ENCODE measurements at places on chromosomes 2 and 18.

GRCh38 chr2:164662066-164662465, 40.8 kb upstream of the GRB14 start:
- DNase-seq, result no peak

DNA sequence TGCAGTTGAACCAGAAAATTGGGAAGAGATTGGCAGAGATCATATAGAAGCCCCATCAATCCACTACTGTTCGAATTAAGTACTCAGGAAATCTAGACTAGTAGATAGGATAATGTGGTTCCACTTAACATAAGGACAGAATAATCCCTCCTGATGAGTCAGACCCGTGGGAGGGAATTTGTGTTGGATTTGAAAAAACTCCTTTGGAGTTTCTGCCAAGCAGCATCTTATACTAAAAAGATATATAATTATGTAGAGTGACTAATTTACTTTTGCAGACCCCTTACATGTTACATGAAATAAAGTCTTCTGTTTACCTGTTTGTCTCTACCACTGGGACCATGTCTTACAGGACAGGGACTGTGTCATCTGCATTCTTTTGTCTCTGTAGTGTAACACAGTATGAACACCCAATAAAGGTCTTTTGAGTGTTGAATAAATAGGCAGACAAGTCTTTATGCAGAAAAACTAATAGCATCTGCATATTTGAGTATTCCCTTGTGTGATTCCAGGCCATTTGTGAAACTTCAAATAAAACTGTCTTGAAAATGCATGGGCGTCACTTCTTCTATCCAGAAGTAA, 122.6 kb upstream of the DNAJC10 start:
- DNase-seq, result no peak

DNA sequence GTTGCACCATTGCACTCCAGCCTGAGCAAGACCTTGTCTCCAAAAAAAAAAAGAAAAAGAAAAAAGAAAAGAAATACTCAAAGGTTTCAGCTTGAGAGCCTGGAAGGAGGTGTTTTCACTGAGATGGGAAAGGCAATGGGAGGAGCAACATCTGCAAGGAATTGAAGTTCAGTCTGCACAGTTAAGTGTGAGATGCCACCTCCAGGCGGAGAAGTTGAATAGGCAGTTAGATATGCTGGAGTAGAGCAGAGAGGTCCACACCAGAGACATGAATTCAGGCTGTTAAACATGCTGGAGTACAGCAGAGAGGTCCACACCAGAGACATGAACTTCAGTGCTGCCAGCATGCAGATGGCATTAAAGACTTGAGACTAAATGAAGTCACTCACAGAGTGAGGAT, 41.4 kb upstream of the DTNB start:
- DNase-seq, result no peak

- no peak for DNase-seq
Observed at GRCh38 chr18:33446604-33447003, 6.1 kb upstream of the CCDC178 start.

- no peak for DNase-seq
Observed at GRCh38 chr2:95234816-95235215, 27.5 kb downstream of the ZNF892 start.

- DNase-seq, result no peak
Observed at GRCh38 chr2:55771612-55772011, 78.0 kb upstream of the PNPT1 start.

DNA sequence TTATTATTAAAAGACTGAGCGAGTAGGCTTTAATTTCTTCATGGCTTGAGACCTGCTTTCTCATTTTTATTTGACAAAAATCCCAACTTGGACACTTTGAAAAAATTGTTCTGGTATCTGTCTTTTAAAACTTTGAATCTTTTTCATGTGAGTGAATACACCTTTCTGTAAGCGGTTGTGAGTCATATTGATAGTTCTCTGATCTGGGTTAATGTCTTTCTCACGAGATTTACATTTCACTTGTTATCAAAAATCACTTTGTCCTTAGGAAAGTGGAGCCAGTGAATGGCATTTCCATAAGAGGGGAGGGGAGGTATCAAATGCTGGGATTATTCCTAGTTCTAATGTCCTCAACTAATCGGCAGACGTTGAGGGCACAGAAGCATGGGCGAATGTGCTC, 36.3 kb downstream of the ATP9B start:
- DNase-seq, result no peak

- DNase-seq, result no peak
Observed at GRCh38 chr2:196729418-196729817, 70.1 kb downstream of the GTF3C3 start.

DNA sequence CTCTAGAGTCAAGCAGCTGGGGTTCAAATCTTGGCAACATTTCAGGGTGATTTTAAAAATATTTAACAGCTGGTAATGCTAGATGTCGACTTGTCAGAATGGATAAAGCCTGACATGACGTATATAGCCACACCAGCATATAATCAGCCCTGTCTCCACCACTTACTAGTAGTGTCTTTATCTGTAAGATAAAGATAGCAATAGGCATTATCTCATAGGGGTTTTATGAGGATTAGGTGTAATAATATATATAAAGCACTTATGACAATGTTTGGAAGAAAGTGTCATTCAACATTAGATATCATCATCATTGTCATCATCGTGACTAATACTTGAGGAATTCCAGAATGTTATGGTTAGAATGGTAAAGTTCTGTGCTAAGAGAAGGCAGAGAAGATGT, 369.0 kb upstream of the CWC22 start:
- DNase-seq, result no peak

DNA sequence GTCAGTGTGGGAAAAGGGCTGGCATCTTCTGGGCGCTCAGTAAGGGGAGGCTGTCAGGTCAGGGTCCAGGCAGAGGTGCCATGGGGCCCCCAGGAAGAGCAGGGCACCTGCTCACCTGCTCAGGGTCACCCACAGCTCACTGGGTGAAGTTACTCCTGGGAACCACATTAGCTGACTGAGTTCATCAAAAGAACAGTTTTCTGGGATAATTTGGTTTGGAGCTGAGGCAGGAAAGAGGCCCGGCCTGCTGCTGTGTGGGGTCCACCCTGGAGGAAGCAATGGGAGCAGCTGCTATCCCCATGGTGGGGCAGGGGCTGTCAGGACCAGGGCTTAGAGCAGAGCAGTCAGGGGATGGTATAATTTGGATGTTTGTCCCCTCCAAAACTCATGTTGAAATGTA, 97.2 kb upstream of the GPC1 start:
- no peak for DNase-seq

DNA sequence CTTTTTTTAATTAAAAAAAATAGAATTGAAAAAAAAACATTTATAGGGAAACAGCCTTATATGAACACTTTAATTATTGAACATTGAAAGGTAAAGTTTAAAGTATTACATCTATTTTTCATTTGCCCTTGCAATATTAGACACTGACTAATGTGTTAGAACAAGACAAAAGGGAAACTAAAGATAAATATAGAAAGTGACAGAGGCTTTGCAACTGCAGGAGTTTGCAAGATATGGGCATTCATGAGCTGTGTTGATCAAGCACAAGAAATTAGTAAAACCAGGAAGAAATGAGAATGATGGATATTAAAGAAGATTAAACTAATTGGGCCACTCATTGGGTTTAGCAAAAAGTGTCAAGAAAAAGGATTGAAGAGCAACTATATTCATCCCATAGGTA, 1097.7 kb upstream of the CELF4 start:
- no peak for DNase-seq

DNA sequence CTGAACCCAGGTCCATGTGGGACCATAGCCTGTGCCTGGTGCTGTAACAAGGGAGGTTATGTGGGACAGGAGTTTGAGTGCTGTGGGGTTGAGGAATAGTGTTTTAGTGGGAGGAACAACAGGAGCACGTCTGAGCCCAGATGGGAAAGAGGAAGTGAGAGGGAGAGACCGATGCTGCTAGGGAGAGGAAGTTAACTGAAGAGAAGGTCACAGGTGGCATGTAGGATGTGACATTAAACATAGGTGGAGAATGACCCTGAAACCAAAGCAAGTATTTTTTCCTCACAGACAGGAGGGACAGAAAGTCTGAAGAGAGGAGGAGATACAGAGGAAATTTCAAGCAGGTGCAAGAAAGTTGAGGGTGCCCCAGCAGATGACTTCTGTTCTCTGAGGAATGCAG, 87.8 kb downstream of the ACOXL start:
- no peak for DNase-seq

DNA sequence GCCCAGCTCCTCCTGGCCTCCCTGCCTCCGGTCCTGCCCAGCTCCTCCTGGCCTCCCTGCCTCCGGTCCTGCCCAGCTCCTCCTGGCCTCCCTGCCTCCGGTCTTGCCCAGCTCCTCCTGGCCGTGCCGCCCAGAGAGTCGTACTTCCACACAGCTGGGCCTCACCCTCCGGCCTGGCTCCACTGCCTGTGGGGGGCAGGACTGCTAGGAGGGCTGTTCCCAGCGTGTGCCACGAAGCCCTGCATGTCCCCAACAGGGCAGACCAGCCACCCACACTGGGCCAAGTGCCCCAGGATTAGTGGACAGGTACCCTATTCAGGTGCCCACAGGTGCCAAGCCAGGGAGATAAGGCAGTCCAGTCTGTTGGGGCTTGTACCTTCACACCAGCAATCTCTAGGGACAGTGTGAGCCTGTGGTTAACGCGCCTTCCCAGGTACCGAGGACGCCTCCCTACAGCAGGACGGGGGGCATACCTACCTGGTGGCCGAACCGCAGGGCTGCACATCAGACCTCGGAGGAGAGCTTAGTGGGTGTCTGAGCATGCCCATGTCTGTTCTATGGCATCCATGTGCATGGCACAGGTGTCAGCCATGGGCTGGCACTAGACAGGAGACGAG, 5.3 kb downstream of the GPC1 start:
- DNase-seq, result no peak

DNA sequence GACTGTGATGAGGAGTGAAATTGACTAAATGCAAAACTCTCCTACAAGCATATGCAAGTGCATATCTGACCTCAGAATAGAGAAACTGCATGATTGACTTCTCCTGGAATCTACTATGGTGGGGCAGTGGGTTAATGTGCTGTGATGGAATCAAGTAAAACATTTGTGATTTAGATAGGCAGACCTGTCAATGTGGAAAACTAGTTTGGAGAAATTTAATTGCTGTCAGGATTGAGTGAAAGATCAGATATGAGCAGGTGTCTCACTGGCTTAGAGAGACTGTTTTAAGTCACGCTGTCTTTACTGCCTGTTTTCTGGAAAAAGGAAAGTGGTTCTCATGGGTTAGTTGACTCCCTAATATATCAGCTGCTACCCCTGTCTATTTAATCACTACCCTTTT, 881.0 kb upstream of the CNTNAP5 start:
- DNase-seq, result no peak

DNA sequence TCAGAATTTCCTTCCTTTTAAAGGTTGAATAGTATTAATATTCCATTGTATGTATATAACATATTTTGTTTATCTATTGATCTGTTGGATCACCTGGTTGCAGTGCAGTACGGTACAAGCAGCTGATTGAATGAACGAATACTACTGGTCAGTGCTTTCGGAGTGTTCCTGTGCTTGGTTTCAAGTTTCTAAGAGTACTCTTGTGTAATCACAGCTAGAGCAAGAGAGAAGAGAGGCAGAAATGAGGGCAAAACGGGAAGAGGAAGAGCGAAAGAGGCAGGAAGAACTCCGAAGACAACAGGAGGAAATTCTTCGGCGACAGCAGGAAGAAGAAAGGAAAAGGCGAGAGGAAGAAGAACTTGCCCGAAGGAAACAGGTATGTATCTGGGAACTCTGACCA, 40.3 kb upstream of the KCNJ13 start:
- DNase-seq, result no peak

- DNase-seq, result no peak
Observed at GRCh38 chr2:223282221-223282620, 230.2 kb downstream of the KCNE4 start.

GRCh38 chr18:37712776-37713175, 147.2 kb upstream of the CELF4 start:
- DNase-seq, result no peak

- DNase-seq, result no peak
Observed at GRCh38 chr2:178025551-178026185, 46.9 kb downstream of the PDE11A start.

DNA sequence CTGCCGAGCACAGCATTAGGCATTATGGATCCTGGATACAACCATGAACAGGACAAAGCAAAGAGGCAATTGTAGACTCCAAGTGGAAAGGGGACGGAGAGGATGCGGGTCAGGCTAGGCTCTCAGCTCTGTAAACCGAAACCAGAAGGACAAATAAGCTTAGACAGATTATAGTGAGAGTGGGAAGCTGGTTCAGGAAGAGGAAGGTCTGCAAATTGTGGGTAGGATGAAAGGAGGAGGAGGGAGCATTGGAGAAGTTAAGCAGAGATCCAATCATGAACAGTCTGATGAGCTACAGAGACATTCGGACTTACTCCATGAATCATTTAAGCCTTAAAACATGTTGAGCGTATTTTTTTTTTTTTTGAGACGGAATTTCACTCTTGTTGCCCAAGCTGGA, 3.0 kb downstream of the MSH6 start:
- no peak for DNase-seq

DNA sequence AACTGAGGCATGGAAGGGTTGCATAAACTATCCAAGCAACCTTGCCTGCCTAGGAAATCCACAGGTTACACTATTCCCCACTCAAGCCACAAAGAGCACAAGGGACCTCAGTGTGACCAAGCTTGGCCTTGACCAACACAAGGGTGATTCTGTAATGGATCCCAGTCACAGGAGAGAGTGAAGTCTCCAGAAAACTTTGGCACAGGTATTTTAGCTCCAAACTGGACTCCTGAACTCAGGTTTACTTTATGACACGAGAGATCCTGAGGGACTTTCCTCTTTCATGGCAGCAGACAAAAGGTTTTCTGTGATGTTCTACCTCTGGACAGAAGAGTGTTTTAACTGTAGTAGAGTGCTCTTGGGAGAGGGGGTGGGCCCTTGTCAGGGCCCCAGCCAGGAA, 169.2 kb downstream of the TRABD2A start:
- no peak for DNase-seq

GRCh38 chr2:218322768-218323525, 30.6 kb upstream of the TMBIM1 start:
- peak; percentile 20 for DNase-seq

- no peak for DNase-seq
Observed at GRCh38 chr2:228038967-228039366, 142.5 kb downstream of the SPHKAP start.

DNA sequence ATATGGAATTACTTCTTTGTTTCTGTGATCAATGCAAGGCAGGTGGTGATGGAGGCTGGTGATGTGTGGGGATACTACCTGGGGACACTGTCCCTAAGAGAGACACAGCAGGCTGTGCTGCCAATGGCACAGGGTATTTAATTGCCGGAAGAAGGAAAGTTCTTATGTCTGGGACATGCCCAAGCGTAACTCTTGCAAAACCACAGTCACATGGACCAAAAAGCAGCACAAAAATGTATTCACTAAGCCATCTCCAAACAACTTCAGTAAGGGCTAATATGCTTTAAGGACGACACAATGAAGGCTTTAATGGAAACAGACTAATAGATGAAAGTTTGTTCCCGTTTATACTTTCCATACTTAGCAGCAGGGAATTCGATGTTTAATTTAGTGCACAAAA, 49.7 kb upstream of the AP1S3 start:
- no peak for DNase-seq

- no peak for DNase-seq
Observed at GRCh38 chr2:112622528-112622849, 23.2 kb upstream of the SLC20A1 start.

- no peak for DNase-seq
Observed at GRCh38 chr2:98907385-98907784, 28.6 kb downstream of the CRACDL start.

- DNase-seq, result no peak
Observed at GRCh38 chr2:150028322-150028721, 440.7 kb upstream of the MMADHC start.

GRCh38 chr18:38362286-38362792, 796.7 kb upstream of the CELF4 start:
- DNase-seq, result no peak
